Stimulated activated CD4-positive, alpha-beta T cell treated with anti-CD3 and anti-CD28 coated beads, Interleukin-1b, Interleukin-23, amount 100 ng/mL, for 48 hours (primary cell): ENCODE measurements at places on chromosomes 3 and 15.

GRCh38 chr3:194282436-194283122, 68.5 kb downstream of the CPN2 start:
- no peak for DNase-seq

DNA sequence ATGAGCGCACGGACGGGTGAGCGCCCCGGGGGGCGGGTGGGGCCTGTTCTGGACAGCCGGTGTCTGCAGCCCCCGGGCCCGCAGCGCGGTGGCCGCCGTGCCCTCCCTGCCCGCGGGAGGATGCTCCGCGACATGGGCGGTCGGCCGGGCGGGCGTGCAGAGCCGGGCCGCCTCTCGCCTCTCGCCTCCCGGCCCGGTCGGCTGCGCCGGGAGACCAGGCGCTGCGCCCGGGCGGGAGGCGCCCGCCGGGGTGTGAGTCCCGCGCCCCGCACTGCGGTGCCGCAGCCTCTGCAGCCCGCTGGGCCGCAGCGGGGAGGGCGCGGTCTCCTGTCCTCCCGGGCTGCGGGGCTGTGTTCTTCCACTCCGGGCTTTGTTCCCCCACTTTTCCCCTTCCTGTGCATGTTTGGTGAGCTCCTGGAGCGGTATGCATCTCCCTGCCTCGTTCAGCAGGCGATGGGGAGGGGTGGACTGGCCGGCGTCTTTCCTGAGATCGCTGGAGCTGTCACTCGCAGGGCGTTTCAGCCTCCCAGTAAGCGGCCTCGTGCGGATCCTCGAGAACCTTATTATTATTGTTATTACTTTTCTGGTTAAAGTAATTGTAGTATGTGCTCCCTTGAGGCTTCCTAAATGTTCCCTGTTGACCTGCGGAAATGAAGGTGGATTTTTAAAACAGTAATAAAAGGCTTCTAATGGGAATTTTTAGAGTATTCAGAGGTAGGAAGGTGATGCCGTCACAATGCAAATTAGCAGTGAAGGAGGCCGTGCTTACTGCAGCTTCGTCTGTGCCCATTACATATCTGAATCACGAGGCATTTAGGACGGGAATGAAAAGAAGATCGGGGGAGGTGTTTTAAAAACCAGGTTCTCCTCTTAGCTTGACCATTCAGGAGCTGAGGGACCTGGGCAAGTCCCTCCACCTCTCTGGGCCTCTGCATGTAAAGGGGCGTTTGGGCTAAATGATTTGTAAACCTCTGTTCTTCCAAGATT, 593 bp downstream of the TMOD2 start:
- no peak for DNase-seq

- DNase-seq, result peak; percentile 23
These were observed 1.4 kb downstream of the LYSMD2 start for GRCh38 chr15:51736069-51736468.

DNA sequence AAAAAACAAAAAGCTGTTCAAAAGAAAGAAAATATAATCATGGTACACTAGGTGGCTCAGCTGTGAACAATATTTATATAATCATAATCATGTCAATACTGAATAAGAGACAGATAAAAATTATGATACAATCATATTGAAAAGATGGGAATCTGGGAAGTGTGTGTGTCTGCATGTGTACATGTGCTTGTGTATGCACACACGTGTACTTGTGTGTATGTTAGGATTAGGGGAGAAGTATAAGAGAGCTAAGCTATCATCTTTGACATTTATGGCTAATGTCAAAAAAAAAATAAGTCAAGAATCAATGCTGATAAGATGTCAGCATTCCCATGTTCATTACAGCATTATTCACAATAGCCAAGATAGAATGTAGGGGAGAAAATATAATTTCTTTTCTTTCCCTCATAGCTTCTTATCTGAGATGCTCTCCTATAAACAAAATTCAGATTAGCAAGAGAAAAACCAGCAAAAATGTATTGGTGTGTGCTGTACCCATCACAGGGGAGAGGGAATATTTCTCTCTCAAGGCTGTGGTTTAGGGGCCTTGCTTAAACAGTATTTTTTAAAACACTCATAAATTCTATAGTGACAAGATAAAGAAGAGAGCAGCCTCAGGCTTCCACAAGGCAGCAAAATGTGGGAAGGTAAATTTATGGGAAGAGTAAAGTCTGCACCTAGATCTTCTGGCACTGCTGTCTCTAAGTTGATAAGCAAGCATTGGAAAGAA, 63.4 kb upstream of the ITGA11 start:
- DNase-seq, result no peak

DNA sequence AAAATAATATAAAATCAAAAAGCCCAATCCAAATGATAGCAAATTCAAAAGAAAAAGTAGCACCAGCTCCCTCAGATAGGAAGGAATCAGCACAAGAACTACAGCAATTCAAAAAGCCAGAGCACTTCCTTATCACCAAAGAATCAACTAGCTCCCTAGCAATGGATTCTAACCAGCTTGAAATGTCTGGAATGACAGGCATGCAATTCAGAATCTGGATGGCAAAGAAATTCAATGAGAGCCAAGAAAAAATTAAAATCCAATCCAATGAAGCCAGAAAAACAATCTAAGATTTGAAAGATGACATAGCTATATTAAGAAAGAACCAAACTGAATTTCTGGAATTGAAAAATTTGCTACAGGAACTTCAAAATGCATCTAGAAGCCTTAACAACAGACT, 1334.4 kb upstream of the ALCAM start:
- DNase-seq, result no peak

DNA sequence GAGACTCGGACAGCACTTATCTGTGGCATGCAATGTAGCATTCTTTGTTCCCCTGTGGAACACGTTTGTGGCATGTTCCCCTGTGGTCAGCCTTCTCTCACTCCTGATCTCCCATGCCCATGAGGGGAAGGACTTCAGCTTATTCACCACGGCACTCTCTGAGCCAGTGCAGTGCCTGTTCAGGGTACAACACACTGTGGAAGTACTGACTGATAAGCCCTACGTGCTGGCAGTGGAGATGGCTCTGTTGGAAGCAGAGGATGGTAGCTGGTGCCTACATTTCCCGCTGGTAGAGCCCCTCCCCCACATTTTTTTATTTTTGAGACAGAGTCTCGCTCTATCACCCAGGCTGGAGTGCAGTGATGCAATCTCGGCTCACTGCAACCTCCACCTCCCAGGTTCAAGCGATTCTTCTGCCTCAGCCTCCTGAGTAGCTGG, 43.5 kb upstream of the ETV5 start:
- DNase-seq, result no peak
